Activated naive CD4-positive, alpha-beta T cell treated with anti-CD3 and anti-CD28 coated beads, Interleukin-2, amount 10 ng/mL, durations not matched to agents 7 days and 5 days (primary cell): ENCODE measurements at places on chromosomes 16 and 17.
A peak's percentile ranks its signal among the peaks of the same experiment; 100 is the strongest.

- peaks cover 45% of the 10 kb centered on the region for H3K36me3 ChIP-seq
- no peaks in the 10 kb centered on the region for H3K27me3 ChIP-seq
- H3K4me1 ChIP-seq = no peaks in the 10 kb centered on the region
- DNase-seq = no peak
These were observed 11.3 kb upstream of the TRAP1 start for GRCh38 chr16:3728424-3729160.

DNA sequence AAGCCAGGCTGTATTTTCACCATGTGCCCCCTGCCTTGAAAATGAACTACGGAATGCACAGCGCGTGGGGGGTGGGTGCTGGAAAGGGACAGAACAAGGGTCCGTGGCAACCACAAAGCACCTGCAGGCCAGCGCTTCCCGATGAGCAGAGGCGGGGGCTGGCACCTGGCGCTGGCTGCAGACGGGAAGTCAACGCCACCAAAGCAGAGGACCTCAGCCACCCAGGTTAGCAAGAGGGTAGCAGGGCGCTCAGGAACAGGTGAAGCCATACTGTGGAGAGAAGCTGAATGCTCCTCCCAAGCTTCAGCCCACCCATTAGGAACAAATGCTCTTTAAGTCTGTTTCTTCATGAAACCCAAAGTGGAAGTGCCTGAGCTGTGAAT is 64.7 kb downstream of the KLHDC4 start:
- H3K4me3 ChIP-seq = peak overlapping the region; percentile 26
- H3K27ac ChIP-seq = peak overlapping the region; percentile 92
- no peak for DNase-seq
- H3K4me1 ChIP-seq = peaks cover 53% of the 10 kb centered on the region
- peaks cover 24% of the 10 kb centered on the region for H3K36me3 ChIP-seq

- H3K36me3 ChIP-seq = no peaks in the 10 kb centered on the region
- H3K27me3 ChIP-seq = peaks cover 30% of the 10 kb centered on the region
- H3K4me3 ChIP-seq = no peak overlapping the region
- H3K27ac ChIP-seq = no peak overlapping the region
- peaks cover 15% of the 10 kb centered on the region for H3K4me1 ChIP-seq
These were observed 21.9 kb upstream of the RAI1 start for GRCh38 chr17:17659340-17659739.

DNA sequence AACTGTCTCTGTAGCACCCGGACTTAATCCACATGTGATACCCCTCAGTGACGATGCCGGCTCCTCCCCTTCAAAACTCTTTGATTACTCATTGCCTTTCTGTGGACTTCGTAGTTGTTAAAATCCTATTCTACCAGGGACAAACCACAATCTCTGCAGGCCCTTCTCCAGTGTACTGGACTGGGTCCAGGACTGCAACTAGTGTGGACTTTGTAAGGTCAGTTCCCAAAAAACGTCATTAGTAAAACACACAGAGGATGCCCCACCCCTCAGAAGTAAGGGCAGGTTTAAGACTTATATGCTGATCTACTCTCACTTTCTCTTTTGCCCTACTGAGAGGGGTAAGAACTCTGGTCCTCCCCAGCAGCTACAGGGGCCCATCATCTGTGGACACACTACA is 10.5 kb upstream of the NUDT7 start:
- H3K4me3 ChIP-seq = no peak overlapping the region
- H3K27me3 ChIP-seq = peaks cover 3% of the 10 kb centered on the region
- H3K4me1 ChIP-seq = peaks cover 2% of the 10 kb centered on the region
- DNase-seq = no peak

DNA sequence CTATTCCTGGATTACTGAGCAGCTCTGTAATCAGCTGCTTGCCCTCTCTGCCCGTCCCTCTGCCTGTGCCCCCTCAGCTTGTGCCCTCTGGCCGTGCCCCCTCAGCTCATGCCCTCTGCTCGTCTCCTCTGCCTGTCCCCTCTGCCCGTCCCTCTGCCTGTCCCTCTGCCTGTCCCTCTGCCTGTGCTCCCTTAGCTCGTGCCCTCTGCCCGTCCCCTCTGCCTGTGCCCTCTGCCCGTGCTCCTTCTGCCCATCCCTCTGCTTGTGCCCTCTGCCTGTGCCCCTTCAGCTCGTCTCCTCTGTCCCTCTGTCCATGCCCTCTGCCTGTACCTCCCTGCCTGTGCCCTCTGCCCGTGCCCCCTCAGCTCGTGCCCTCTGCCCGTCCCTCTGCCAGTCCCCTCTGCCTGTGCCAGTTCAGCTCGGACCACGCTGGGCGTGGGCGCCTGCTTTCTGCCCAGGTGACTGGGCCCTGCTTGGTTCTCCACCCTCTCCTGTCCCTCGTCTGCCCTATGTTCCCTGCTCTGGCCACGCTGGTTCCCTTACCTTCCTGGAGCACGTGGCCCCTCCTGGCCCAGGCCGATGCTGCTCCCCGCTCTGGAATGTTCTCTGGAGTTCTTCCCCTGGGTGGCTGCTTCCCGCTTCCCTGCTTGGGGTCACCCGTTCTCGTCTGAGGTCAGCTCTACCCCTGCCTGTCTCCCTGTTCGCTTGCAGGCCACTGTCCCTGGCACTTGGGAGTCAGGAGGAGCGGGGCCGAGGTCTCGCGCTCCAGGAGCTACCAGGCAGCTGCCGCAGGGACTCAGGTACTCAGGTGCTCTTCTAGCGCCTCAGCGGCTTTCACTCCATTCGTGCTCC is 63.9 kb downstream of the BANP start:
- no peaks in the 10 kb centered on the region for H3K4me1 ChIP-seq
- H3K4me3 ChIP-seq = no peak overlapping the region
- H3K36me3 ChIP-seq = peaks cover 7% of the 10 kb centered on the region
- H3K27me3 ChIP-seq = no peaks in the 10 kb centered on the region
- no peak for DNase-seq
